ENCODE measurements at places on chromosomes 2 and 18.

- no peak for DNase-seq
These were observed 3.0 kb upstream of the SKOR2 start for GRCh38 chr18:47254341-47254939.

DNA sequence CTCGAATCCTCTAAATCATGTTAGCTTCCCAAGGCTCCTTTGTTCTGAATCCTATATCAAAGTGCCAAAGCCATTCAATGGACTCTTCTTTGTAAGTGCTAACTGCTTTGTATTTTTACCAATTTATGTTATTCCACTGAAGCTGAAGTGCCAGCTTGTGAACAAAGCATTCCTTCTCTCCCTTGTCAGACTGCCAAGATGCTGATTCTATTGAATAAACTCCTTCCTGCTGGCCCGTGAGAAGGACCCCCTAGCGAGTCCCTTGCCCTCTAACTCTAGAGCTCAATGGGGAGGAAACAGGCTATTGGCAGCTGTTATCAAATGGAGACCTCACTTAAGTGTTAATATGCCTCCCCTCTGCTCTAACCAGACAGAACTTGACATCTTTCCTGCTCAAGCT is 1097.9 kb upstream of the CNTNAP5 start:
- no peak for DNase-seq

DNA sequence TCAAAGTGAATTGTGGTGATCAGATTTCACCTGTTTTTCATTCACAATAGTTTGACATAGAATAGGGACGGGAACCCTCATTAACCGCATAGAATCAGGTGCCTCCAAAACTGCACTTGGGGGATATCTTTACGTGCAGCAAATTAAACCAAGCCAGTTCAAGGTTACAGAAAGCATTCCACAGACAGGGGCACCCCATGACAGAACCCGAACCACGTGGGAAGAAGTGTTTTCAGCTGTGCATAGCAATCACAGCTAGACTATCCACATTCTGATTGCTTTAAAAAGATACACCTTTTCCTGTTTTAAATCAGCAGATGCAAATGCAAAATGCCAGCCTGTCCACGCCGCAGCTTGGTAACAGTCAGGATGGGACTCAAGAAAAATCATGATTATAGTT is 205.8 kb downstream of the ANAPC1 start:
- no peak for DNase-seq

GRCh38 chr2:137957033-137957432 is 7.2 kb upstream of the HNMT start:
- DNase-seq: no peak

- no peak for DNase-seq
These were observed 2.7 kb upstream of the RNPEPL1 start for GRCh38 chr2:240565333-240566202.

DNA sequence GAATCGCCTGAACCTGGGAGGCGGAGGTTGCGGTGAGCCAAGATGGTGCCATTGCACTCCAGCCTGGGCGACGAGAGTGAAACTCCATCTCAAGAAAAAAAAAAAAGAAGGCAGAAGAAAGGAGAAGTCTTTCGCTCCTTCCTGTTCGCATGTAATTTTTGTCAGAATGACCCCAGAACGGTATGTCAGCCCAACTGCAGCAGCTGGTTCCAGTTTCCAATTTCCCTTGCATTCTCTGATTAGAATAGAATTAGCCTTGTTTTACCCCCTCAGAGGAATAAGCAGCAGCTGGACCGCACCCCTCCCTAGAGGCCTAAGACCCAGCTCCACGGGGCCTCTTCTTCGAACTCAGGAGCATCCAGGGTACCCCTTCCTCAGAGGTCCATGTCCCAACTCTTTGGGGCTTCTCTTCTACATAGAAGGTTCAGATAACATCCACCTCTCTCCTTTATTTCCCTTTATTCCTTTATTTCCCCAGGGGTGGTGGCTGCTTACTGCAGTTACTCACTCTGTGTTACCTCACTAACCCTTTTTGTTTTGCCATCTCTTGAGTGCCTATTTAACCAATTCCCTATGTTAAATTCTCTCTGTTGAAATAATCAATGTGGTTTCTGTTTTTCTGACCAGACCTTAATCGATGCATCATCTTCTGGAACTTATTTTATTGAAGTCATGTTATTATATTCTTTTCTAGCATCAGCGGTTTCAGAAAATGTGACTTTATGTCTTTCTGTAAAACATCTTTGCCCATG is 7.2 kb upstream of the PUM2 start:
- DNase-seq: no peak

- no peak for DNase-seq
These were observed 5.5 kb downstream of the CYB5A start for GRCh38 chr18:74286106-74286855.

- DNase-seq: no peak
These were observed 1633.7 kb upstream of the CELF4 start for GRCh38 chr18:39199231-39199855.

- no peak for DNase-seq
These were observed 53.3 kb downstream of the NEDD4L start for GRCh38 chr18:58097121-58097906.

All from smooth muscle cell of the brain vasculature (primary cell).